ENCODE measurements at places on chromosomes 4 and X. TPM values are rescaled to one million over a fixed set of nuclear protein-coding genes. Genes with fewer than 3 reads are reported as not detected.

GPC4 gene
- total RNA-seq = 8.2 TPM

DNA sequence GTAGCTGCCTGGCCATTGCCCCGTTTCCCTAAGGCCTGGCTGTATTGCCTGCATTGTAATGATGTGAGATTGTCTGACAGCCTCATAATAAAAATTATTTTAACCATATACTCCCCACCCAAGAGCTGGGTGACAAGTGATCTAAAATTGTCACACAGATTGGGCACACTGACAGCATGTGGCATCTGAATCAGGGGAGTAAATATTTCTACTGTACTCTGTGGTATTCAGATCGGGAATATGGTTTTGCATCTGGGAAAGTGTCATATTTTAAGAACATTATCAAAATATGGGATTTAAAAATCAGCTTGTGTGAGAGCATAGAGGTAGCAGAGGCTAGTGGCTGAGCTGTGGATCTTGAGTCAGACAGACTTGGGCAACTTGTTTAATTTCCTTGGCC, 135.8 kb upstream of the PDLIM3 start:
- DNase-seq = no peak

DNA sequence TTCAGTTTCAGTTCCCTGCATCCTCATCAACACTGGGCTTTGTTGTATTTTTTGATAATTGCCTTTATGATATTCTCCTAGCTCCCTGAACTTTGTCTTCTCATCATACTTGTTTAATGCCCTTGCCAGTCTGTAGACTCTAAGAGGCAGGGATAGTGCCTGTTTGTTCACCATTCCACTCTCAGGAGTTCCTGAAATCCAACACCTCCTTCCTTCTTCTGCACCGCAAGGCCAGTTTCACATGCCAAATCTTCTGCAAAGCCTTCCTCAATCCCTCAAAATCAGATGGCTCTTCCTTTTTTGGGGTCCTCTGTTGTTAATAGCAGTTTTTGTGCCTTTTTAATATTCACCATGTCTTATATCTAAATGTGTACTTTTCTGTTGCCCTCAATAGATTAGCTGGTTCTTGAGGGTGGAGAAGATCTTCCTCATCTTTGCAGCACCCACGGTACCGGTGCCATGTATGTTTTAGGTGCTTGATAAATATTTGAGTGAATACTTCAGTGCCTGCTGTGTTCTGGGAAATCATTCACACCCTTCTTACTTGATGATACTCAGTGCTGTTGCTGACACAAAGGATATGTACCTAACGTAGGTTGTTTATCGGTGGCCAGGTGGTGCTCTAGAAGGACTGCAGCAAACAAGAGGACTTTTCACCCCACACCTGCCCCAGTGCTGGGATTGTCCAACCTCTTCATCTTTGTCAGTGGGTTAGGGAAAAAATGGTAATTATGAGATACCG, 85.3 kb upstream of the LIMCH1 start:
- DNase-seq = no peak

- DNase-seq = no peak
Observed at GRCh38 chr4:6566391-6567190, 8.4 kb upstream of the MAN2B2 start.

DNA sequence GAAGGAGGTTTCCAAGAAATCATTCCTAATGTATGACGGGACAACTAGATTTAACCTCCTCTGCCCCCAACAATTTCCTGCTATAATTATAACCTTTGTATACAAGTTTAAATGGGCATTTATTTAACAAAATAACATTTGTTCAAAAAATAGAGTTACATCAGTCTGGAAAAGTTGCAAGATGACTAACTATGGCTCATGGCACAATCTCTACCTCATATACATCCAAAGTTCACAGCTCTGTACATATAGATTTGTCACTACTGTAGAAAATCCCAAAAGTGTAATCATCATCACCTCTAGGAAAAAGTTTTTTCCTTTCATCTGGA, 3.8 kb upstream of the RPS6KA3 start:
- no peak for DNase-seq

- no peak for DNase-seq
Observed at GRCh38 chrX:132704769-132705168, 215.9 kb upstream of the MBNL3 start.

All from uterus (tissue), 4 donors.